ENCODE measurements at places on chromosomes 12 and 14.

DNA sequence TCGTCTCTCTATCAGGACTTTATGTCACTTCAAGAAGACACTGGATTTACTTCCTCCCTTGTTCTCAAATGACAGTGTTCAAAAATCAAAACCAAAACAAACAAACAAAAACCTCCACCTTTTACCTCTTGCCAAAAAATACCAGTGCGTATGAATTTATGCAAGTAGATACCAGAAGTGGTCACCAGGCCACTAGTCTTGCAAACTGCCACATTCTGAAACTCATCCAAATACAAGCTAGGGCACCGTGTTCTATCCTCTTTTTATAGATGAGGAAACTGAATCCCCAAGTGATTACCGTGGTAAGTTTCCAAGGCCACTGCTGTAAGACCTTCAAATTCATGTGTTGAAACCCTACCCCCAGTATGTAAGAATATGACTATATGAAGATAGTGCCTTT is 343.9 kb upstream of the KITLG start:
- DNase-seq: no peak

- no peak for DNase-seq
Observed at GRCh38 chr14:71536927-71537772, 395.1 kb upstream of the RGS6 start.

DNA sequence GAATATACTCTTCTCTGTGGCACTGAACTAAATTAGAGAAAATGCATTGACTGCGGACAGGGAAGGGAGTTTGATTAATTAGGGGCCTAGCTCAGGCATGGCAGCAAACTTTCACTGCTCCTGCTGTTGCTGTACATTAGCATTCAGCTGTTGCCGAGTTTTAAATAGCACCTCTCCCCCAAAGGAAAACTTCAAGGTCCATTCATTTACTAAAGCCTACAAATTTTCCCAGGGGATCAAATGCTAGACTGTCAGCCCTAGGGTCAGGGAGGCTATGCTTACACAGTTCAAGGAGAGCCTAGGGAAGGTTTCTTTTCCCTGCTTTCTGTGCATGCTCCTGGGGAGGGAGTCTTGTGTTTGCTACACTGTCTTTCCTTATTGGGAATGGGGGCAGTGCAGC is 60.0 kb upstream of the GZMB start:
- no peak for DNase-seq

DNA sequence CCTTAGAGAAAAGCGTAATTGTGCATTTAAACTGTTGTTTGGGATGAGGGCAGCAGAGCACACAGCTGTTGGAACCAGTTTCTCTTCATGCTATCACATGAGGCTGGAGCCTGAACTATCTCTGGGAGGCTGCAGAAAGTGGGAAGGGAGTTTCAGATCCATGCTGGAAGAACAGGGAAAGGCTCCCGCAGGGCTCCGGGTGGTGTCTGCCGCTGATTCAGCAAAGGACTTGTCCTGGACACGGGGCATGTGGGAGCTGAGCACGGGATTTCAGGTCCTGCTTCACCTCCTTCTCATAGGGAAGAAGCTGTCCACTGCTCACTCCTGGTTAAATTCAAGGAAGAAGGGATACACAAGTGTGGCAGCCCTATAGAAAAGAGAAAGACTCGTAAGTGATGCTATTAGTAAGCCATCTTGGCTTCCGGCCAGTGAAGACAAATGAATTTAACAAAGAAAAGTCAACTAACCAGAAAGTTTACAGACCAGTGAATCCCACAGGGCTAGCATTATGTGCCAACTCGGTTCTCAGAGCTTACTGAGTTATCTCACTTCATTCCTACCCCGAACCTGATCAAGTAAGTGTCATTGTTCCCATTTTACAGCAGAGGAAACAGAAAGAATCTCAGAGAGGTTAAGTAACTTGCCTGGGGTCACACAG is 6.7 kb upstream of the FZD10 start:
- no peak for DNase-seq

GRCh38 chr12:4025181-4026019 is 152.2 kb upstream of the PARP11 start:
- DNase-seq: no peak

- DNase-seq: no peak
Observed at GRCh38 chr12:93895089-93895445, 217.9 kb downstream of the CRADD start.

DNA sequence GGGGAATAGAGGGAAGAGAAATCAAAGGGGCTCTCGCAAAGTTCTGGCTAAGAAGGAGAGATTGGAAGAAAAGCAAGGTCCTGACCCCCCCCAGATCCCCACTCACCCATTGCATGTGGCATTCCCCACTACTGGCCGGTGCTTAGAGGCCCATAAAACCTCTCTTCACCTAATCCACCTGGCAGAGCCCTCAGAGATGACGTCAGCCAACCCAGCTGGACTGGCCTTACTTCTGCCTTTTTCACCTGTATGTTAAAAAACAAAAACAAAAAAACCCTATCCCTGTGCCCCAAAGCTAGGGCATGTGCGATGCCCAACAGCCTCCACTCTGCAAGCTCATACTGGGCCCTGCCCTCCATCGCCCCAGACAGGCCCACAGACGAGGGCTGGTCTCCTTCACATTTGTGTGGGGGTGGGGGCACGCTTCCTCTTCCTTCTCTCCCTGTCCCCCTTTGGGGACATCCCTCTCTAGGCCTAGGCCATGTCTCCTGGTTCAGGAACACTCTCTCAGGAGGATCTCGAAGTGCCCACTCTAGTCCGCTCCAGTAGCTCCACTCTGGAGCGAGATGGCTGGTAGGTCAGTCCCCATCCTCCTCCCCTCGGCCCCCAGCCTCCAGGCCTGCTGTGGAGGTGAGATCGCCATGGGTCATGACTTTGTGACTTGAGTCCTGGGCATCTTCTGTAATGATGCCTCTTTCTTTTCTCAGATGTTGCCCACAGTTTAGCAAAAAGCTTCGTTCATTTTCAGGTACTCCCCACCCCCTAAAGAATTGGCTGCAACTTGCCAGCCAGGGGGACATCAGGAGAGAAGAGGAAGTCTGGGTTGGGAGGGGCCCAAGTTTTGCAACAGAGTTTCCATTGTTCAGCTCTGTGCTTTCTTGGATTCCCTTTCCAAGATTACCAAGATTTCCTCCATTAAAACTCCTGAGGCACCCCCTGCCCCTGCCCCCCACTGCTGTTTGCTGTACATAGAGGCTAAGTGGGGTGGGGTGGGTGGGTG is 37.0 kb downstream of the FIGNL2 start:
- no peak for DNase-seq

DNA sequence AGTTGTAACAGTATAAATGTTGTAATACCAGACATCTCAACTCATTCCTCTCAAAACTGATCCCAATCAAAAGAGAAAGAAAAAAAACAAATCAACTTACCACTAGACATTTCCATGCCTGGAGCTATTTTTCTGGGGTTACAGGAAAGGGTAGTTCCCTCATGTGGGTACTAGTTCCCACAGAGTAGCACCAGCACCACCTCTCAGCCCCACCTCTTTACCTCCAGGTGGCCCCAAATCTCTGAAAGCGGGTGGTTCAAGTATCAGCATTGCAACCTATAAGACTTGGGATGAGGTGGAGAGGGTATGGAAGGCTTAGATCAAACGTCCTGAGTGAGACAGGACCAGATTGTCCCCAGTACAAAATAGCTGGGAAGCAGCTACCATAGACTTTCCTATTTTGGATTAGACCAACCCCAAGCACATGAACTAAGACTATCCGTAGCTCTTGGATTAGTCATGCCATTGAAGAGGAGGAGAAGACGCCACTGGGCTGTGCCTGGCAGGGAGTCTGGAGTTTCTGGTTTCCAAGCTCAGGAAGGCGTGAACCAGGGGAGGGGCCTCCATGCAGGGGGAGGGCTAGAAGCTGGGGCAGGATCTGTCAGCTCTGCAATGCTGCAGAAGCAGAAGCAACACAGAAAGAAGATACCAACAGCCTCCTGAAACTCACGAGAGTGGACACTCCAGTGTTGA is at the start of gene SLC39A2:
SLC39A2 (plus strand) TSS at position 620 of the 693 bp plus-strand sequence. CDS start 154 bp downstream, outside the sequence.
- no peak for DNase-seq

GRCh38 chr14:63747846-63748245 is 20.0 kb upstream of the SGPP1 start:
- no peak for DNase-seq

DNA sequence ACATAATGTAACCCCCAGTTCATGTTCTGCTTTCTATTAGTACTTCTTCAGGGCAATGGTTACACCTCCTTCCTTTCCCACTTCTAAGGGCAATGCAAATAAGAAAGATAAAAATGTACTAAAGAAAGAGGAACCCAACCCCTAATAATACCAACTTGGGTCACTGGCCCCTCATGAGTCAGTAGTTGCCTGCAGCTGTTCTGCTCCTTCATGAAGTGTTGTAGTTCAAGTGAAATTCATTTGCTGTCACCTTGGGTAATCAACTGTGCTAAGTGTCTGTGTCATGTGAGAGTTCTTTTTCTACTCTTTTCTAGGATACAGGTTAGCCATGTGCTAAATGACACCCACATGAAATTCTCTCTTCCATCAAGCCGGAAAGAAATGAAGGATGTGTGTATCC is 91.8 kb downstream of the PLXNC1 start:
- DNase-seq: no peak

DNA sequence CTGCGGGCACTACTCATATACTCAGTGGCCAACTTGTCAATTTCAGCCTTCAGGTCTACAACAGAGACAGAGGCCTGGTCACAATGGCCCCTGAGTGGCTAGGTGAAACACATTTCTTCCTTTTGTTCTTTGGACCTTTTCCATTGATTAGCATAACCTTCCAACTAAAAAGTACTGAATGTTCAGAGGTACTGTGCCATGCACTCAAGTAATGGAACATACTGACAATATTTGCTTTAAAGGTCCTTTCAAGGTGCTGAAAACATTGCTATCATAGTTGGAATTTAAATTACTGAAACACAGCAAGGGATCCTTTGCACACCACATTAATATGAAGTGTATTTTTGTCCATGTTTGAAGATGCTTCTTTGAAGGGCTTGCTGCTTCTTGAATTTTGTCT is 6.1 kb upstream of the ACRBP start:
- DNase-seq: no peak

DNA sequence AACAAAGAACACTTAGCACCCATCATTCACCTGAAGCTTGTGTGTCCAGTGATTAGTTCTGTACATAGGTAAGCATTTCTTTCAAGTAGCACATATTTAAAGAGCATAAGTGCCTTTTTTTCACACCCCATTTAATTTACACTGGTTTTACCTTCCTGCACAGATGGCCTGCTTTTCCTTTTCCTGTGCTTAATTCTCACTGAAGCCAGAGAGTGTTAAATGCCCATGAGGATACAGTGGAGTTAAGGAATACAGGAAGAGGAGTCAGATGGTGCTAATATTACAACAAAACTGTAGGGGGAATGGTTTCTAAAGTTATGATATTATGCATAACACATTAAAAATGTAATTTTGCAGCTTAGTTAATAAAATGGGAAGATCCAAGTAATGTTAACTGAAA is 31.0 kb upstream of the SLC38A1 start:
- DNase-seq: peak; percentile 54

- no peak for DNase-seq
Observed at GRCh38 chr12:94265966-94266745, 117.8 kb downstream of the PLXNC1 start.

GRCh38 chr14:105447651-105448640 is 26.7 kb upstream of the CRIP2 start:
- DNase-seq: no peak

GRCh38 chr12:67748743-67749040 is 100.1 kb downstream of the DYRK2 start:
- no peak for DNase-seq

DNA sequence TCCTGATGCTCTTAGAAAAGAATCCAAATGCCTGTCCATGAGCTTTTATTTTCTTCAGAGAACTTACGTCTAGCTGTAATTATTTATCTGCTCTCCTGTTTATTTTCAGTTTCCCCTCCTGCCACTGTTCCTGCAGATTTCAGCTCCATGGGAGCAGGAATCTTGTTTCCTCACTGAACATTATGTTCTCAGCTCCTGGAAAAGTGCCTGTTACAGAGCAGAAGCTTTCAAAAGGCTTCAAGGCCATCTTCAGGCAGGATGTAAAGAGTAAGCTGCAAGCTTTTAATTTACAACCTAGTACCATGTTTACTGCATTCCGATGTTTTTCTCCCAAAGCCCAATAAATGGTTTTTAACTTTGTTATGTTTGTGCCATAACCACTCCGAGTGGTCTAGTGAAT is 98.4 kb upstream of the BTG1 start:
- DNase-seq: no peak

GRCh38 chr14:69093631-69094421 is 59.1 kb downstream of the DCAF5 start:
- no peak for DNase-seq

DNA sequence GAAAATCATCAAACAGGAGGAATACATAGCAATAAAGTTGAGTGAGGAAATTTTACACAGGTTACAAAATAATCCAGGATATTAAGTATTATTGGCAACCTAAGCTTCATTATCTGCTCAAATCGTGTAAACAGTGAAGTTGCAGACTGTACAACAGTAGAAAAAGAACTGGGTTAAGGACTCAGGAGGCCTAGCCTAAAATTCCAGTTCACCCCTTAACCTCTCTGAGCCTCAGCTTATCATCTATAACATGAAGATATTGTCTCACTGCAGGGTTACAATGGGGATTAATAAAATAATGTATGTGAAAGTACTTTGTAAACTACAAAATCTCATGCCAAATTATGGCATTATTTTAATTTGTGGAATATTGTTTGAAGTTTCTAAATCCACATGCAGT is 26.0 kb downstream of the DDHD1 start:
- DNase-seq: no peak

GRCh38 chr14:75053396-75054291 is 2.4 kb upstream of the MLH3 start:
- no peak for DNase-seq
